ENCODE measurements at places on chromosomes 4 and X.

- no peak for DNase-seq
Measured at GRCh38 chr4:3079694-3080123, 5.2 kb downstream of the HTT start.

DNA sequence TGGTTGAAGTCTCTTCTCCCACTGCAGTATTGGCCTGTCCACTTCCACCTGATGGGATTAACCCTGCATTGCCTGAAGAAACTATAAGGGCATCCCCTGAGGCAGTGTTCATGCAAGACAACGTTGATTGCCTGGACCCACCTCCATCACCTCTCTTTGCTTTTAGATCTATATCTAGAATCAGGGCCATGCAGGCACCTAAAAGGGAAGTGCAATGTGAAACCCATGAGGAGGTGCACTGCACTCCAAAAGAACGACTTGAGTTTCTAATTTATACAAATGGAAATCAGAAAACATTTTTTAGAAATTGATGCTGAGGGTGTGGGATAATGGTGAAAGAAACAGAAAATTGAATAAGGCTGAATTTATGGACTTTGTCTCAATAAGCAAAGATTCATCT is 694.4 kb downstream of the TRAM1L1 start:
- no peak for DNase-seq

GRCh38 chrX:150872773-150873336 is 25.6 kb downstream of the CD99L2 start:
- DNase-seq, result no peak

- DNase-seq, result no peak
Measured at GRCh38 chr4:105631818-105632400, 76.6 kb downstream of the INTS12 start.

GRCh38 chr4:38001927-38002326 is 41.7 kb downstream of the PTTG2 start:
- no peak for DNase-seq

DNA sequence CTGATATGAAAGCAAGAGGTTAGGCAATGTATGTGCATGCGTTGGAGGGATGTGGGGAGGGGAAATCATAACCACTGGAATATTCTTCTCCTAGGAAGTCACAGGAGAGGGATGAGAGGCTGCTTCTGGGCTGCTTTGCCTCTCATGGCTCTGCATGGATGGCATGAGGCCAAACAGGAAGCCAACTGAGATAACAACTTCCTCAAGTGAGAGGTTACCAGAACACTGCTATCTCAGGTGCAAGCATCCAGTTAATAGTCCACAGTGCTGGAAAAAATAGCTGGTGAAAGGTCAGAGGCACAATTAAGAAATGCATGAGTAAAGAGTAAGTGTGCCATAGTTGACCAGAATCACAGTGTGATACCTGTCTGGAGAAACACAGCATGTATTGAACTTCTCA is 113.3 kb downstream of the ELOVL6 start:
- DNase-seq, result no peak

- DNase-seq, result no peak
Measured at GRCh38 chr4:114272226-114272625, 292.8 kb upstream of the ARSJ start.

DNA sequence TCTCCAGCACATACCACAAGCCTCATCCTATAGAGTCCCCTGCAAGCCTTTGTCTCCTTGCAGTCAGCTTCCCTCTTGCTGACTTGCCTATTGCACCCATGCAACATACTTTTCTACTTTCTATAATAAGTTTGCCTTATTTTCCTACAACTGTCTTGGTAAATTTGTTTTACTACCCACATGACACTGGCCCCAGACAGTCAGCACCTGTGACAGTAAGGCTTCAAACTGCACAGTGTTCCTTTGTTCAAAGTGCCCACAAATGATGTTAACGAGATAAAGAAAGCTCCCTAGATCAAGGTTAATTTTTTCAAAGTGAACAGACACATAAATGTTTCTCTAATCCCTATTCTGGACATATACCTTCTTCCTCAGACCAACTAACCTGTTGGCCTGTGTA is 529.1 kb upstream of the PCDH10 start:
- DNase-seq, result no peak

GRCh38 chrX:132169554-132169953 is 41.7 kb upstream of the FRMD7 start:
- no peak for DNase-seq

DNA sequence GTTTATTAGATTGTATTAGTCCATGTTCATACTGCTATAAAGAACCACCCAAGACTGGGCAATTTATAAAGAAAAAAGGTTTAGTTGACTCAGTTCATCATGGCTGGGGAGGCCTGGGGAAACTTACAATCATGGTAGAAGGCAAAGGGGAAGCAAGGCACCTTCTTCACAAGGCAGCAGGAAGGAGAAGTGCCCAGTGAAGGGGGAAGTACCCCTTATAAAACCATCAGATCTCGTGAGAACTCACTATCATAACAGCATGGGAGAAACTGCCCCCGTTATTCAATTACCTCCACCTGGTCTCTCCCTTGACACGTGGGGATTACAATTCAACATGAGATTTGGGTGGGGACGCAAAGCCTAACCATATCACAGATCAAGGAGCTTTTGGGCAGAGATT is 8.1 kb upstream of the HSD17B13 start:
- DNase-seq, result no peak

Measured in NCI-H446 (cell line).